ENCODE measurements at places on chromosomes 6 and 20.

DNA sequence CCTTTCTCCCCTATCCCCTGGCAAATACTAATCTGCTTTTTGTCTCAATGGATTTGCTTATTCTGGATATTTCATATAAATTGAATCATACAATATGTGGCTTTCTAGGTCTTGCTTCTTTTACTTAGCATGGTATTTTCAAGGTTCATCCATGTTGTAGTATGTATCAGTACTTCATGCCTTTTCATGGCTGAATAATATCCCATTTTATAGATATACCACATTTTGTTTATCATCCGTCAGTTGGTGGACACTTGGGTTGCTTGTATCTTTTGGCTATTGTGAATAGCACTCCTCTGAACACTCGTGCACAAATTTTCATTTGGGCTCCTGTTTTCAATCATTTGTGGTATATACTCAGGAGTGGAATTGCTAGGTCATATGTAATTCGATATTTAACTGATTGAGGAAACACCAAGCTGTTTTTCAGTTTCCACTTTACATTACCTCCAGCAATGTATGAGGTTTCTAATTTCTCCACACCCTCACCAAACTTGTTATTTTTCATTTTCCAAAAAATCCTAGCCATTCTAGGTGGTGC lies 30.5 kb upstream of the RIPPLY2 start:
- DNase-seq: no peak

GRCh38 chr20:54550776-54551396 lies 75.5 kb downstream of the DOK5 start:
- no peak for DNase-seq

GRCh38 chr20:44541992-44542391 lies 20.1 kb upstream of the SERINC3 start:
- no peak for DNase-seq

GRCh38 chr20:59007665-59008511 lies 834 bp upstream of the CTSZ start:
- no peak for DNase-seq

DNA sequence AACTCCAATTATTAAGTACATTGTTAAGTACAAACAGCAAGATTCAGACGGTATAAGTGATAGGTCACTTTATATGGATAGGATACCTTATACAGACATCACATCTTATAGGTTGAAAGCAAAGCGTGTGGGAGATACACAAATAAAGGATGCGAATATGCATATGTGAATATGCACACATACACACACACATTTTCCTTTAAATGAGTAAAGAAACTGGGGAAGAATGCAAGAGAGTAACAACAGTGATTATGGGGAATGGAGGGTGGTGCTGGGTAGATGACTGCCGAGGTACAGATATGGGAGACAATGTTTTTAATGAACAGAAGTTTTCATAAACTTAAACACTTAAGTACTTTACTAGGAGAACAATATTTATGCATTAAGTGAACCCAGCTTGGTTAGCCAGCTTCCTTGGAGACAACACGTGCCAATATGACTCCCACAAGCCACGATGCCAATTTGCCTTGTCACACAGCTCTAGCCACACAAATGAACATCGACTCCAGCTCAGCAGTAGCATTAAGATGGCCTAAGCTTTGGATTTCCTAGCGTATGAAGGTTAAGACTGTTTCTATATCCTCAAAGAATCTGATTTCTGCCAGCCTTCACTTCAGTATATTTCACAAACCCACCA lies 96.6 kb downstream of the EPB41L2 start:
- no peak for DNase-seq

DNA sequence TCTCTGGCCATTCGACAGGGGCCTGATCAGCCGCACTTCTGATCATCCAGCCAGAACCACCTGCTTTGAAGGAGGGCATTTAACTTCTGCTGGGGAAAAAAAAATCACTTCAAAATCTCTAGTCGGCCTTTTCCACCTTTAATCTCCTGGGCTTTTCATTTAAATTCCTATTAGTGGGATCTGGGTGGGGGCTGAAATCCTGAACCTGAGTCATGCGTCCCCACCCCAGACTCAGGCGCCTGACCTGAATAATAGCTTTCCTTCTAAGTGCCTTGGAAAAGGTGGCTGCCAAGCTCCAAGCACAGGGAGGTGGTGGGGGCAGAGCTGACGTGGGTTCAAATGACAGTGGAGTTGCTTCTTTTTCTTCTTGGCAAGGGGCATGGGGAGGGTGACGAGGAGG lies 246.0 kb upstream of the EXOC2 start:
- DNase-seq: no peak

- no peak for DNase-seq
Observed at GRCh38 chr6:107536180-107536961, 46.5 kb downstream of the SOBP start.

DNA sequence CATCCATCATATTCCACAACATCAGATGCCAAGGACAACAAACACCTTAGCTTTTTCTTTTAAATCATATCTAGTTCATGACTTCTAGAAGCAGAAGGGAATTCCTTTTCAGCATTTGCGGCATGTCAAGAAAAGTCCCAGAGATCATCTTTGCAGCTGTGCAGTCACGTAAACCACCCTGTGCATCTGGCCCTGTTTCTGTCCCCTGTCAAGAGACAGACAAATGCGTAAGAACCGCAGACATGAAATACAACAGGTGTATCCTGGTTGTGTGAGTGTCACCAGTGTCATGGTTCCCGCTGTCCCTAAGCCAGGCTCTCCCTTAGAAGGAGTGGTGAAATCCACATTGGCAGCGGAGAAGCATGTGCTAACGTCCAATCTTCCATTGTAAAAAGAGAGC lies 28.1 kb downstream of the LY86 start:
- no peak for DNase-seq

DNA sequence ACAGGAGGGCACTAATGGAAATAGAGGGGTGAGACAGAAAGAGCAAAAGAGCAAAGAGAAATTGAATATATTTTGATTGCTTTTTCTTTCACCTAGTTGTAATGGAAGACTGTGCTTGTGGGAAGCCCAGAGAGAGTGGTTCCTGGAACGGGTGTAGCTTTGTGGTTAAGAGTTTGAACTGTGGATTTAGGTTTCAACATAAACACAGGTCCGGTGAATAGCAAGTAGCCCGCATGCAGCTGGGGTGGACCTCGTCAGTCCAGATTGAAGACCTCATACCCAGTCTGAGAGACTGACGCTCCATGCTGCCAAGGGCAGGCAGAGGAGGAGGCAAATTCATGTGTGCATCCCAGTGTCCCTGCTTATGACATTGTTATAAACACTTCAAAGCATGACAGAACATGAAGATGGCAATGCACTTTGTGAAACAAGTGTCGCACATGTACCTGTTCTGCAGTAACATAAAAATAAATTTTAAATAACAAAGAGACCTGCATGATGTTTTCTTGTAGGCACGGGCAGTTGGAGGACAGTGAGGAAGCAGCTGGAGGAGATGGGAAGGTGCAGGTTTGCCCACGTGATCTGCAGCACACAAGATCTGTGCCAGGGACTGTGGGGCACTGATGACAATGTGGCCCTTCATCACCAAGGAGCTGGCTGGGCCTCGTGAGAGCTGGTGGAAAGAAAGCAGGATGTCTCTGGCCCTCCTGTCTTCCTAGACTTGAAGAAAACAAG lies 220.5 kb upstream of the SSTR4 start:
- DNase-seq: no peak

DNA sequence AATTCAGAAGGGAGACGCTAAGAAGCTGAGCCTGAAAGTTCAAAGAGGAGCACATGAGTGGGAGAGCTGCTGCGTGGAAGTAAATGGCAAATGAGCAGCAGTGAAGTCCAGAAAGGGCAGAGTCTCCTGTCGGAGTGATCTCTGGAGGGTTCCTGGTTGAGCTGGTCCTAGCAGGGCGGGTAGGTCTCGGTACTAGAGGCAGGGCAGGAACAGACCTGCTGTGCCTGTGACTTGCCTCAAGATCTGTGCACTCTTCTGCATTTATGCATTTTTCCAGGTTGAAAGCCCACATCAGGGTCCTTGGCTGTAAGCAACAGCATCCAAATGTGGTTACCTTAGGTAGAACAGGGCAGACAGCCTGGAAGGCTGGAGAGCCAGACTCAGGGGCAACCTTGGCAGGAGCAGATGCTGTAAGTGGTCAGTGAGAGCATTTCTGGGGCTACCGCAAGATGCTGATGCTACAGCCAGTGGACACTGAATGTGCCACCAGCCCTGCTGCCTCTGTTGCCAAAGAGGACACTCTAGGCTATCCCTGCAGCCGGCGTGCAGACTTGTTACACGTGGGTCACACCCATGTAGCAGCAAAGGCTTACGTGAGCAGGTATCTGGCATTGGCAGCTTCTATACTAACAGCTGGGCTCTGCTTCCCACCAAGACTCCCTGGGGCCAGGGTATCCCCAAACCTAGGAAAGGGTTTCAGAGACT lies 8.4 kb downstream of the DUSP22 start:
- no peak for DNase-seq

- no peak for DNase-seq
Observed at GRCh38 chr20:53445932-53446331, 147.7 kb downstream of the ZNF217 start.

DNA sequence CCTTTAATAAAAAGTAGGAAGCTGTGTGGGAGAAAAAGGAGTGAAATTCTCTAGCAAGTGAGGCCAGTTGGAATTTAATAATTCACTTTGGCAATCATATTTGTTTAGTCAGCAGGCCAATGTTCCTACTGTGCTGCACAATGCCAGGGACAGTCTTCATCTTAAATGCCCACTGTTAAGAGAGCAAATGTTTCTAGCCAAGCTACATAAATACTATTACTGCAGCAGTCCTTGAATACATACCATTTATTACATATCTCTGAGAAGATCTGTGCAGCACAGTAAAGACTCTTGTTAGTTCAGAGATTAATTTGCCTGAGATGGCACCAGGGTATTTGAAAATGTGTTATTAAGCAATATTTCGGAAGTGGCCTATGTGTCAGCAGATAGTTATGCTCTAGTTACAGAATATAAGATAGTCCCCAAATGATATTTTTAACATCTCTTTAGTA lies 105.4 kb downstream of the OGFRL1 start:
- DNase-seq: no peak

DNA sequence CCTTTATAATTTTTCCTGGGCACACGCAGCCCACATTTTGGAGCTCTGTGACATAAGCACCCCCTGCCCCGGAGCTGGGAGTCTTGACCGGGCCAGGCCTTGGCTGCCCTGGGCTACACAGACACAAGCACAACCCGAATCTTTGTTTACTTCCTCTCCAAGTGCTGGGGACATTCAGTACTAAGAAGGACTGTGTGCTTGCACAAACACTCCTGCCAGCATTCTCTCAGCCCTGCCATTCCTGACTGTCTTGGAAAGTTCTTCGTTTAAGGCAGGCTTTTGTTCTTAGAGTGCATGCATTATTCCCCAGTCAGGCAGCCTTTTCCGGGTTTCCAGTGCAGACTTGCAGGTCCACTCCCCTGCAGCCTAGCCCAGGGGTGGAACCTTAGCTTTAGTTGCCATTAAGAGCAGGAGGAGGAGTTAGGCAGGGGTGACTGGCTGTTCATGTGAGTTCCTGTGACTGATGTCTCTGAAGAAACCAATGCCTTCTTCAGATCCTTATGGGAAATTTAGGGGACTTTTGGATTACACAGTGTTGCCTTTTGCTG lies 28.6 kb downstream of the FOXO3 start:
- no peak for DNase-seq

GRCh38 chr20:23925789-23926525 lies 46.4 kb upstream of the CST5 start:
- DNase-seq: no peak

GRCh38 chr6:140897804-140898573 lies 1234.7 kb upstream of the GJE1 start:
- no peak for DNase-seq

- DNase-seq: no peak
Observed at GRCh38 chr6:73927421-73927820, 231.4 kb downstream of the CD109 start.

DNA sequence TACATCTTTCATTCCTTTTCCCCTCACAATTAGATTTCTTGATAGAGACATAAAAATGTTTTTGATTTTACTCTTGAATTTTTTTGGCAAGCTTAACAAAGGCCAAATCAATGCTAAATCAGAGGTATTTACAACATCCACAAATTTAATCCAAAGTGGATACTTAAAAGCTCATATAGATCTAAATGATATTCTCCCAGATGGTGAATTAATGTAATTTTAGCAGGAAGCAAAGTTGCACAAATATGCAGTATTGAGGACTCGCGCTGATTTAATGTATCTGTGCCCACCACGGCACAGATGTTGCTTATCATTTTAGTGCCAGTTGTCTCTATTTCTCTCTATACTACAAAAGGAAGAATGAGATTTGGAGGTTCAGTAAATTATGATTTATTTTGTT lies 167.4 kb downstream of the COL19A1 start:
- DNase-seq: no peak

DNA sequence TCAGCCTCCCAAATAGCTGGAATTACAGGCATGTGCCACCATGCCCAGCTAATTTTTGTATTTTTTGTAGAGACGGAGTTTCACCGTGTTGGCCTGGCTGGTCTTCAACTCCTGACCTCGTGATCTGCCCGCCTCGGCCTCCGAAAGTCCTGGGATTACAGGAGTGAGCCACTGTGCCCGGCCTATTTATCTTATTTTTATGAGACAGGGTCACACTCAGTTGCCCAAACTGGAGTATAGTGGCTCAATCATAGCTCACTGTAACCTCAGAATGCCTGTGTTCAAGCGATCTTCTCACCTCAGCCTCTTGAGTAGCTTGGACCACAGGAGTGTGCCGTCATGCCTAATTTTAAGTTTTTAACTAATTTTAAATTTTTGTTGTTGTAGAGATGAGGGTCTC lies 114.4 kb downstream of the JARID2 start:
- DNase-seq: no peak

DNA sequence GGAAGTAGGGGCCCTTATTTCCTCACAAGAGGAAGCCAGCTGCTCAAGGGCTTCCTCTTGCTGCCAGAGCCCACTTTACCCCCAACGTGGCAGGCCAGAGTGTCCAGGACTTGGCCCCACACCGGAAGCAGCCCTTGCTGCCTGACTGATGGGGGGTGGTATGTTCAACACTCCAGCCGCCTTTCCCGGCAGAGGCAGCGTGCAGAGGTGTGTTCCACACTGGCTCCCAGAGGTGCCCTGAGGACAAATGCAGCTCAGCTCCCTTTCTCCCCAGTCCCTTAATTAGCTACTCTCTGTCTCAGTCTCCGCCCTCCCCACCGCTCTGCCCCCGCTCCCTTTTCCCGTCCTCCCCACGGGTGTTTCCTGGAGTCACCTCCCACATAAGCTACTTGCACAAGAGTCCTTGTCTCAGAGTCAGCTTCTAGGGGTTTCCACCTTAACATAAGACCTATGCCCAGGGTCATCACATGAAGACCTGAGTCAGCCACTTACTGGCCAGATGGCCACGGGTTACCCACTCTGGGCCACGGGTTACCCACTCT lies 61.7 kb upstream of the SHLD1 start:
- DNase-seq: no peak

- peak; percentile 59 for DNase-seq
Observed at GRCh38 chr20:45044084-45044573, 56.8 kb downstream of the KCNS1 start.

- DNase-seq: no peak
Observed at GRCh38 chr6:135121434-135121833, 59.7 kb upstream of the MYB start.

GRCh38 chr20:24473435-24474223 lies 4.2 kb downstream of the SYNDIG1 start:
- no peak for DNase-seq

All from keratinocyte (primary cell).